DMS79 (cell line): ENCODE measurements at places on chromosomes 3 and 15.

- no peak for DNase-seq
These were observed 19.9 kb downstream of the ACKR2 start for GRCh38 chr3:42829083-42829627.

GRCh38 chr15:25173241-25174028 lies 218.6 kb downstream of the SNRPN start:
- DNase-seq = no peak

DNA sequence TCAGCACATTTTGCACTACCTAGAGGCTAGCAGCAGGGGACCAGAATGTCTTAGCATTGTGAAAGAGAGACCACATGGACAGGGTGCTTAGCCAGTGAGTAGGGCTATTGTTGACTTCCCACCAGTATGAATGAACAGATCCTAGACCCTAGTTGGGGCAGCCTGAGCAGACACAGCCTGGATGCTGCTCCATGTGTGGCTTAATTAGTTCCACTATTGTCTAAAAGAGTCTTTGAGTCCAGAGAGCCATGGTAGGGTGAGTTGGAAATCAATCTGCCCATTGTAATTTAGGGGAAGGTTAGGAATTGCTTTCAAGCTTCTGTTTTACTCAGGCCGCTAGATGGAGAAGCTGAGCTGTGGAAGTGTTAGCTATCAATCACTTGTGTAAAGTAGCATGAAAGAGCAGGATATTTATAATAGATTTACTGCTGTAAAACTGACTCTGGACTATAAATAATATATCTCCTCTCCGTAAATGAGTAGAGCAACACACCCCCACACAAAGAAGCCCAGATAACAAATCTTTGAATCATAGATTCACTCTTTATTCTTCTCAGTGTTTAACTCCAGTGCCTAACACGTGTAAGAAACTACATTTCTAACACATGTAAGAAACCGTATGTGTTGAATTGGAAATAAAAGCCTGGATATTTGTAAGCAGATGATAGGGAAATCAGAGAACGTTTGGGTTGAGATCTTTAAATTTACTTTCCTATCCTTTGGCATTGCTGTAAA lies 4.1 kb upstream of the GCSAM start:
- no peak for DNase-seq

DNA sequence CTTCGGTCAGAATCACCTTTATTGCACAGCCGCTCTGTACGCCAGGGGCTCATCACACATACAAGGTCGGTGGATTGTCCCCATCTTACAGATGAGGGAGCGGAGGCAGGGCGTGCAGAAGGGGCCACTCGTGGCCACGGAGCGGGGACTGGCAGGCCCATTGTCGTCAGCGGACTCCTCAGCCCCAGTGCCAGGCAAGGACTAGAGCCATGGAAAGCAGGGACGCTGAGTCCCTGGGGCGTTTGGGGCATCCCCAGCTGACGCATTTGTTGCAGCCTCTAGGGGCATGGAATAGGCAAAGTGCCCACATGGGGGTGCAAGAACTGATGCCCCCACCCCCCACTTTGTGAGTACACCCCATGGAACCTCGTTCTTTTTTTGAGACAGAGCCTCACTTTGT lies 29.8 kb upstream of the FURIN start:
- DNase-seq = no peak

- no peak for DNase-seq
These were observed 34.5 kb downstream of the PLA2G4D start for GRCh38 chr15:42059661-42060476.

DNA sequence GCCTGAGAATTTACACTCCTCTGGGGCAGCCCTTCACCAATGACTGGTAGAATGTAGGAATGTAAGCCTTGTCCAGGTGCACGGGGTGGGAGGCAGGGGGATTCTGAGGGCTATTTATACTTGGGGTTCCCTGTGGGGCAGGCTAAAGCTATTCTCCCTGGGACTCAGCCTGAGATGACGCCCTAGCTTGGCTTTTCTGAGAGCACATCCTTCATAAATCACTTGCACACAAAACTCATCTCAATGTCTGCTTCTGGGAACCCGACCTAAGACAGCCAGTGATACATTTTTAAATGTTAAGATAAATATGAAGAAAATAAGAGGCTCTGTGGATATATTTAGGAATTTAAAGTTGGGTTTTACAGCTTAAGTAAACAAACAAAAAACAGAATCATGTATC lies 16.6 kb downstream of the TMEM158 start:
- DNase-seq = no peak

GRCh38 chr3:158896729-158897128 lies 94.9 kb downstream of the MFSD1 start:
- no peak for DNase-seq

GRCh38 chr3:156599089-156599874 lies 44.4 kb upstream of the SSR3 start:
- DNase-seq = no peak
